ENCODE measurements at places on chromosomes 5 and 9. TPM values are rescaled to one million over a fixed set of nuclear protein-coding genes. Genes with fewer than 3 reads are reported as not detected.
A peak's percentile ranks its signal among the peaks of the same experiment; 100 is the strongest.

GRCh38 chr9:83957248-83957513 is 22.8 kb downstream of the HNRNPK start:
- no peaks in the 10 kb centered on the region for H3K27me3 ChIP-seq
- H3K27ac ChIP-seq, result peak overlapping the region; percentile 95
- DNase-seq, result no peak
- H3K4me1 ChIP-seq, result peaks cover 6% of the 10 kb centered on the region
- peaks cover 16% of the 10 kb centered on the region for H3K36me3 ChIP-seq

DNA sequence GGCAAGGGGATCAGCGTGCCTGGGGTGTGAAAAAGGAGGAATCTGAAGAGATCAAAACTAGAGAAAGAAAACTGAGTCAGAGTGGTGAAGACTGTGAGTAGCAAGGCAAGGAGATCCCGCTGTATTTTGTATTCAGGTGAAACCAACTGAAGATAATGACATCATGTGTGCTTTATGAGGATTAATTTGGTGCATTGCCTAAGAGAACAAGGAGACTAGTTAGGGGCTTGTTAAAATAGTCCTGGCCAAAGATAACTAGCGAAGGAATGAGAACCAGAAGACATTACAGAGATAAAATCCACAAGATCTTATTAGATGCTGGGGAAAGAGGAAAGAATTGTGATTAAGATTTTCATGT is 16.9 kb upstream of the GPX3 start:
- DNase-seq, result no peak
- no peaks in the 10 kb centered on the region for H3K36me3 ChIP-seq

DNA sequence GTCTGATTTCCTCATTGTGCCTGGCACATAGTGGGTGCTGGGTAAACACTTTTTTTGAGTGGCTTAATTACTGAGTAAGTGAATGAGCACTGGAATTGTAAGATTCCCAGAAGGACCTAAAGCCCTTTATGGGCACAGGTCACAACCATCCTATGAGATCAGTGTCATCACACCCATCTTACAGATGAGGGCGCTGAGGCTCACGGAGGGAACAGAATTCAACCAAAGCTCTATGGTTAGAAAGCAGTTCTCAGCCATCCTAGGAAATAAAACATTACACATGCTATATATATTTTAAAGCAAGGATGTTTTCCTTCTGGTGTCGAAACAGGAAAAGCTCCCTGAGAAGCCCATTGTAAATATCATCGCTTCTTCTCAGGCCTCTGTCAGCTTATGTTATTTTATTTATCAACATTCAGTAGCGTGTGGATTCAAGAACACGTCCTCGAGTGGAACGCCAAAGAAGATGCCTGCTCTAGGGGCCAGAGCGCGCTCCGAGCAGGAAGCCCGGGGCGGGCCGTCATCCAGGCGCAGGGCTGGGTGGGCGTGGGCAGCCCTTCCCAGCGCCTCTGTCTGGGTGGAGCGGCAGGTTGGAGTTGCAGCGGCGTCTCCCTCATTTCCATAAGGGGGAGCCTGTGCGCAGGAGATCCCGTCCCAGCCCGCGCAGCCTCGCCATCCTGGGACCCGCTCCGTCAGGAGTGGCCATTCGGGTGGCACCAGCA is 155.8 kb upstream of the SMIM23 start:
- H3K27ac ChIP-seq, result no peak overlapping the region
- peaks cover 16% of the 10 kb centered on the region for H3K4me1 ChIP-seq
- DNase-seq, result peak; percentile 74
- H3K27me3 ChIP-seq, result no peaks in the 10 kb centered on the region
- H3K36me3 ChIP-seq, result no peaks in the 10 kb centered on the region

DNA sequence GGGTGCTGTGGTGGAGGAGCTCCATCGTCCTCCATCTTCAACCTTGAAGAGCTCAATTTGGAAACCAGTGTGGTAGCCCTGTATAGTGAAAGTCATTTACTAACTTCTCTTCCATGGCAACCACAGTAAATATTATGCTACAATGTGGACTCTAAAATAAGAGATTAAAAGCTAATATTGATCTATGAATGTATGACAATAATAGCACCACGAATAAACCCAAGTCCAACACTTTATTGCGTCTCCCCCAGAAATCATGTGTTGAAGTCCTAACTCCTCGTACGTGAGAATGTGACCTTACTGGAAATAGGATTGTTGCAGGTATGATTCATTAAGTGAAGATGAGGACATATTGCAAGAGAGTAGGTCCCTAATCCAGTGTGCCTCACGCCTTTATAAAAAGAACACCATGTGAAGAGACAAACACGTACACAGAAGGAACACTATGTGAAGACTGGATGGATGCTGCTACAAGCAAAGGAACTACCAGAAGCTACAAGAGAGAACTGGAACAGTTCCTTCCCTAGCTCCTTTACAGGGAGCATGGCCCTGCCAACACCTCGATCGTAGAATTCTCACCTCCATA is 276.2 kb downstream of the PDE4D start:
- no peaks in the 10 kb centered on the region for H3K27me3 ChIP-seq
- no peaks in the 10 kb centered on the region for H3K36me3 ChIP-seq
- H3K4me3 ChIP-seq, result no peak overlapping the region
- H3K4me1 ChIP-seq, result no peaks in the 10 kb centered on the region

DNA sequence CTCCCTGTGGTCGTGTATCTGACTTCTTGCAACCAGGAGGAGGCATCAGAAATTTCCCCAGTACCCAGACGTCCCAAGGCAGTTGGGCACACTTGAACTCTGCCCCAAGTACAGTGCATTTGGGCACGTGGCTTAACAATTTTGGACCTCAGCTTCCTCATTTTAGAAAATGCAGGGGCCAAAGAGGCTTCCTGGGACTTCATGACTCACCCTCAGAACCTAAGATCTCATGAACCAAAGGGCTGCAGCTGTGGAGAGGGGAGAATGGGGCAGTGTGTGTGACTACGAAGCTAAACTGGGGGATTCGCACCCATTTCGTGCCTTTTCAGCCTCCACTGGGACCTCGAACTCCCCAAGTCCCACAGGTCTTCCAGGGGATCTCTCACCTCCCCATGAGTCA is 59.2 kb downstream of the SYK start:
- H3K27me3 ChIP-seq, result no peaks in the 10 kb centered on the region
- no peak overlapping the region for H3K27ac ChIP-seq
- H3K4me3 ChIP-seq, result no peak overlapping the region
- H3K36me3 ChIP-seq, result peaks cover 24% of the 10 kb centered on the region
- peaks cover 4% of the 10 kb centered on the region for H3K4me1 ChIP-seq
- DNase-seq, result no peak

DNA sequence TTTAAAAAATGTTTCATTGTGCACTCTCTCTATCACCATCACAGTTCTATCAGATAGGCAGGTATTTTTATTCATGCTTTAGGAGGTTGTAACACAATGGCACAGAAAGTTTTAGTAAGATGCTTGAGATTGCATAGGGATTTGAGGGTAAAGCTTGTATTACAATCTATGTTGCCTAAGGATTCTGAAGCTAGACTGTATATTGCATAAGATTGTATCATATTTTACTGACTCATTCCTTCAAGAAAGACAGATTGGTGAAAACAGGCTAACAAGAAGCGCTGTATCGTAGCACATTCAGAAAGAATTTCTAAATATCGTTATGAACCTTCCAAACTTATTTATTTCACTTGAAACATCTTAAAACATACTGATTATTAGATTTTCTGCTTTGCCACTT is 577.7 kb downstream of the EBF1 start:
- no peak for DNase-seq
- H3K4me3 ChIP-seq, result no peak overlapping the region
- no peak overlapping the region for H3K27ac ChIP-seq
- H3K4me1 ChIP-seq, result no peaks in the 10 kb centered on the region

- no peak overlapping the region for H3K4me3 ChIP-seq
- H3K27ac ChIP-seq, result no peak overlapping the region
These were observed 60.2 kb downstream of the SPOCK1 start for GRCh38 chr5:137438932-137439331.

The PCDHA7 gene
- total RNA-seq, result 0.35 TPM

GRCh38 chr5:38465061-38465460 is 91.4 kb downstream of the LIFR start:
- no peaks in the 10 kb centered on the region for H3K36me3 ChIP-seq
- DNase-seq, result no peak
- H3K27ac ChIP-seq, result no peak overlapping the region
- H3K27me3 ChIP-seq, result peaks cover 4% of the 10 kb centered on the region
- H3K4me3 ChIP-seq, result no peak overlapping the region
- H3K4me1 ChIP-seq, result peaks cover 47% of the 10 kb centered on the region

DNA sequence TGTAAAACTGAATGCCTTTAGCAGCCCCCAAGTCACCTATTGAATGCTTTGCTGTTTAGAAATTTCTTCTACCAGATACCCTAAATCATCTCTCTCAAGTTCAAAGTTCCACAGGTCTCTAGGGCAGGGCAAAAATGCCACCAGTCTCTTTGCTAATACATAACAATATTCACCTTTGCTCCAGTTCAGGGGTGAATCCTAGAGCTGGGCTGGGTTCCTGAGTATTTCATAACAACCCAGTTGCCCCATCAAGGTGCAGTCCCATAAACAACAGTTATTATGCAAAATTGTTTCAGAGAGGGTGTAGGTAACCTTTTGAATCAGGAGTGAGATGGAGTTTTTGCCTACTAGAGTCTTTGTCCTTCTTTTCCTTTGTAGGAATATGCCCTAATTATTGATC is 19.0 kb upstream of the C1QTNF3 start:
- H3K27ac ChIP-seq, result no peak overlapping the region
- H3K27me3 ChIP-seq, result no peaks in the 10 kb centered on the region
- no peak for DNase-seq
- no peaks in the 10 kb centered on the region for H3K36me3 ChIP-seq

DNA sequence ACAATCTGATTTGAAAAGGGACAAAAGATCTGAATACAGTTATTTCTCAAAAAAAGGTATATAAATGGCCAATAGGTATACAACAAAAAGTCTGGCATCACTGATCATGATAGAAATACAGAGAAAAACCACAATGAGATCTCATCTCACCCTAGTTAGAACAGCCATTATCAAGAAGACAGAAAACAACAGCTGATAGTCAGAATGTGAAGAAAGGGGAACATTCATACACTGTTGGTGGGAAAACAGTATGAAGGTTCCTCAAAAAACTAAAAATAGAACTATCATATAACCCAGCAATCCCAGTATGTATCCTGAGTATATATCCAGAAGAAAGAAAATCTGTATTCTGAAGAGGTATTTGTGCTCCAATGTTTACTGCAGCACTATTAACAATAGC is 75.7 kb upstream of the OR2K2 start:
- no peak overlapping the region for H3K27ac ChIP-seq
- peaks cover 88% of the 10 kb centered on the region for H3K36me3 ChIP-seq
- H3K4me1 ChIP-seq, result no peaks in the 10 kb centered on the region
- H3K27me3 ChIP-seq, result no peaks in the 10 kb centered on the region
- DNase-seq, result no peak
- no peak overlapping the region for H3K4me3 ChIP-seq

GRCh38 chr5:113569396-113569795 is 55.9 kb downstream of the YTHDC2 start:
- no peak overlapping the region for H3K4me3 ChIP-seq
- peaks cover 50% of the 10 kb centered on the region for H3K36me3 ChIP-seq
- H3K27me3 ChIP-seq, result no peaks in the 10 kb centered on the region
- H3K27ac ChIP-seq, result no peak overlapping the region
- H3K4me1 ChIP-seq, result no peaks in the 10 kb centered on the region
- DNase-seq, result no peak

The ADCY2 gene
- 0.17 TPM for total RNA-seq

- no peak overlapping the region for H3K4me3 ChIP-seq
- no peak for DNase-seq
- no peaks in the 10 kb centered on the region for H3K36me3 ChIP-seq
- no peaks in the 10 kb centered on the region for H3K4me1 ChIP-seq
These were observed 23.8 kb upstream of the DAB2 start for GRCh38 chr5:39448506-39449128.

- no peaks in the 10 kb centered on the region for H3K4me1 ChIP-seq
- DNase-seq, result no peak
- H3K27me3 ChIP-seq, result no peaks in the 10 kb centered on the region
- no peaks in the 10 kb centered on the region for H3K36me3 ChIP-seq
These were observed 2128.3 kb upstream of the C9orf72 start for GRCh38 chr9:29701559-29701958.

The PRSS3 gene
- not detected for total RNA-seq
